Activated CD8-positive, alpha-beta memory T cell treated with anti-CD3 and anti-CD28 coated beads, Interleukin-2, amount 10 ng/mL, durations not matched to agents 7 days and 5 days (primary cell): ENCODE measurements at places on chromosomes 1 and 21. TPM values are rescaled to one million over a fixed set of nuclear protein-coding genes. Genes with fewer than 3 reads are reported as not detected.

GRCh38 chr1:184952428-184952827, 21.9 kb downstream of the NIBAN1 start:
- no peak for DNase-seq

DNA sequence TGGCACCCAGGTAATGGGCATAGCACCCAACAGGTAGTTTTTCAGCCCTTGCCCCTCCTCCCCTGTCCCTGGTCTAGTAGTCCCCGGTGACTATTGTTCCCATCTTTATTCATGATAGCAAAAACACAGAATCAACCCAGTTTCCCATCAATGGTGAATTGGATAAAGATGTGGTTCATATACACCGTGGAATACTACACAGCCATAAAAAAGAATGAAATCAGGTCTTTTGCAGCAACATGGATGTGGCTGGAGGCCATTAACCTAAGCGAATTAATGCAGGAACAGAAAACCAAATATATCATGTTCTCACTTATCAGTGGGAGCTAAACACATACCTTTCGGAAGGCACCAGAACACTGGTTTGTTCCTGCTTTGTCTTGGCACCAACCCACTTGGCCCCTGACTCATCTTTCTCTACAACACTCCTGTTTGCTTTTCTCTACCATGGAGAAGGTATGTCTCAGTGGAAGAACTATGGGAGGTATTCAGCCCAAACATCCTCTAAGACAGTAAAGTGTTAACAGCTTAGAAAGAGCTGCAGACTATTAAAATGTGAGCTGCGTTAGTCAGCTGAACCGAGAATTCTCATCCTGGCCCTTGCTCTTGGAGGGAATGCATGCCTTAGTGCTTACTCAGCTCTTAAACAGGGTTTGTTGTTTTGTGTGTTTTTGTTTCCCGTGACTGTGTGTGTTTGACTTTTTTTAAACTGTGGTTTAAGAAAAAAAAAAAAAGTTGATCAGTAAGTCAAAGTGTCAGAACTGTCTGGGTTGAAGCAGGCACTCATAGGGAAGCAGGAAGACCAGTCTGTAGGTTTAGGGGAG, 203.0 kb downstream of the TOMM20 start:
- DNase-seq: peak; percentile 40

DNA sequence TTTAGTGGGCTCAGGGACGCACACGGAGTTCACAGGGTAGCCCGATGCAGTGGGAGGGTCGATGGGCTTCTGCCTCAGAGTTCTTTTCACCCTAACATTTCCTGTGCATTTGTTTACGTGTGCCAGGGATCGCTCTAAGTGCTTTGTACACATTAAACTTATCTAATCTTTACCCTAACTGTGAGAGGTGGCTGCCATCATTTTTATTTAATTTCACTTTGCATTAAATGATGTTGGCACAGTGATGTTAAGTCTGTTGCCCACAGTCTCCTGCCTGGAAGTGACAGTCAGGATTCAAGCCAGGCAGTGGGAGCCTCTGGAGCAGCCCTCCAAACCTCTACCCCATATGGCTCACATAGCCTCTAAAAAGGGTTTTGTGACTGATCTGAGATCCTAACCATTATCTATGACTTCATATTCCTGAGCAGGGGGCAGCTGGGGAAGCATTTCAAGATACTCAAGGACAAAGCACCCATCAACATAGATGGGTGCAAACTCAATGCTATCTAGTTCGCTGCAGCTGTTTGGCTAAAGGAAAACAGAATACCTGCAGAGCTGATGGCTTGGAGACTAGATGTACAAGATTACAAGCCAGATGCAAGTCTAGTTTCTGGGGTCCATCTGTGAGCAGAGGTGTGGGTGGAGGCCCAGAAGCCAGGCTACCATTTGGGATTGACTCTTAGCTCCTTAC, 303.8 kb downstream of the DISC1 start:
- DNase-seq: no peak

CNIH3 gene
- total RNA-seq: 1.1 TPM
